ENCODE measurements at places on chromosomes 2 and 18.

GRCh38 chr2:189391201-189391600, 50.1 kb upstream of the WDR75 start:
- no peak for DNase-seq

DNA sequence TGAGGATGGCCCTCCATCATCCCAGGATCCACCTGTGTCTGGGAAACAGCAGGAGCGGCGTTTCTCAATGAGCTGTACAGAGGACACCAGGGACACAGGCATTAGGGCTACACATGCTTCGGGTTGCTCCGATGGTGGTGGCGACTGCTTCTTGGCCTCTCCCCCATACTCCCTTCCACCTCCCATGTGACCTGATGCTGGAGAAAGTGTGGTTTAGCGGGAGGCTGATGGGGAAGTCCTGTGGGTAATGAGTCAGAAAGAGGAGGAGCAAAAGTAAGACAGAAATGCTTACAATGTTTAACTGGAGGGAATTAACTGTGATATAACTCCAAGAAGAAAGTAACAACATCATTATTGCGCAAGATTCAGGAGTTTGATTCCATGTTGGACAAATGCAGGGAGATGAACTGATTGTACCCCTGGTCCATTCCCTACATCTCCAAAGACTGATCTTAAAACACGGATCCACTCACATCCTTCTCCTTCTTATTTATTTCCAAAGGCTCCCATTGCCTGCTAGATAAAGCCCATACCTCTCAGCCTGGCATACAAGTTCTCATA, 186.6 kb downstream of the NRP2 start:
- peak; percentile 18 for DNase-seq

DNA sequence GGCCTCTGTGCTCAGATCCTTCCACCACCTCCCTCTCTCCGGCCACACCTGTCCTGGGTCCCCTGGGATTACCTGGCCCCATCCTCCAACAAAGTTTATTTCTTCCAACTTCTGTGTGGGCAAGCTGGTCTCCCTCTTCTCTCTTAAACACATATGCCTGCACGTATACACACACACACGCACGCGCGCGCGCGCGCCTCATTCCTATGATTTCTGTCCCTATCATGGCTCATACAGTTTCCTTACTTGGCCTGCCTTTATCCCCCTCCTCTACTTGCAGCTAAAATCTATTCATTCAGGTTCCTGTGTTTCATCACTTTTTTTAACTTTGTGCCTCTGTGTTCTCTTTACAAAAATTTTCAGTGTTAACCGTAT, 96.4 kb downstream of the LOXHD1 start:
- DNase-seq = no peak

DNA sequence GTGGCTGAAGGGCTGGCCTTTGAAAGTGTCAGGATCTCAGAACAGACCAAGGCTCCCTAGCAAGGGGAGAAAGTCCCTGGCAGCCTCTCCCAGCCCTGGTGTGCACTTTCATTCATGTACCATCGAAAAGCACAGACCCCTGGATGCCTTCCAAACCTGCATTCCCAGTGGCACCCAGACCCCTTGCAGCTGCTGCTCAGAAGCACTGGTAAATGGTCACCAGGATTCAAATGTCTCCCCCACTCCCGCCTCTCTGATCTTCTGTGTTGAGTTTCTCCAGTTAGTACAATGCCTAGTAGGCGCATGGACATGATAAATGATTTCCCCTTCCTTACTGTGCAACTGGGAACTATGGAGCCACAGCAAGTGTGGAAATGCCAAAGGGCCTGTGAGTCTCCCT, 180.0 kb downstream of the GLI2 start:
- no peak for DNase-seq

GRCh38 chr18:76821356-76821874, 942 bp upstream of the ZNF236 start:
- no peak for DNase-seq

DNA sequence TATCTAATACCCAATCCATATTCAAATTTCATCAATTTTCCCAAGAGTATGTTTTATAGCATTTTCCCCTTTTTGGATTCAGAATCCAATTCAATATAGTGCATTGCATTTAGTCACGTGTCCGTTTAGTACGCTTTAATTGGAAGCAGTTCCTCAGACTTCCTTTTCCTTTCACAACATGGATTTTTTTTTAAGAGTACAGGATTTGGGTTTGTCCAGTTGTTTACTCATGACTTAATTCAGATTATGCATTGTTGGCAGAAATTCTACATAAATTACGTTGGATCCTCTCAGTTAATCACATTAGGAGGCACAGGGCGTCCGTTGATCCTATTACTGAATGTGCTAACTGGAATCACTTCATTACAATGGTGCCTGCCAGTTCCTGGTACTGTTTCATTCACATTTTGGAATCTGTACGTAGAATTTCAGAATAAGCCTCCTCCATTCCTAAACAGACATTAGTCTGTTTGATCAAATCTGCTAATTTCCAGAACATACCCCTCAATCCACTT, 70.0 kb upstream of the ATIC start:
- DNase-seq = no peak

DNA sequence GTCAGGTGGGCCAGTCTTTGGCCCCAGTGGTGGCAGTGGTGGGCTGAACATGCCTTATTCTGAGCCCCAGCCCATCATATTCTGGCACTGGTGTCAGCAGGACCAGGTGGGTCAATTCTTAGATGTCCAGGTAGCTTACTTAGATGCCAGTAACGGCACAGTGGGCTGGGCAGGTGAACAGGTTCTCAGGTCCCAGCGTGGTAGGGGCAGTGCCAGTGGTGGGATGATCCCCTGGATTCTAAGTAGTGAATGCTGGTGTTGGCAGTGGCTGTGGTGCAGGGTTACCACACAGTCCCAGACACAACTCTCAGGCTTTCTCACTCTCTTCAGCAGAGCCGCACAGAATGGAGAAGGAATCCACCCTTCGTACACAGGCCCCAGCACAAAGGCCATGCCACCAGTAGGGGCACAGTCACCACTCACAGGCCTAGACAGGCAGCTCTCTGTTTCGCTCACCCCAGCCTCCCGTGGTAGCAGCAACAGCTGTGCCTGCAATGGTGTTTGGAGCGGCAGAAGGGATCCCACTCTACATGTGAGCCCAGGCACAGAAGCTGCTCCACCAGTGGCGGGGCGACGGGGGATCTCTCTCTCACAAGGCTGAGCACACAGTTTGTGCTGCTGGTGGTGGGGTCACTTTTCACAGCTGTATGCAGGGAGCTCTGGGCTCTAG, 97.3 kb downstream of the ANKRD12 start:
- no peak for DNase-seq

- DNase-seq = no peak
Observed at GRCh38 chr2:33660416-33661123, 61.5 kb upstream of the FAM98A start.

DNA sequence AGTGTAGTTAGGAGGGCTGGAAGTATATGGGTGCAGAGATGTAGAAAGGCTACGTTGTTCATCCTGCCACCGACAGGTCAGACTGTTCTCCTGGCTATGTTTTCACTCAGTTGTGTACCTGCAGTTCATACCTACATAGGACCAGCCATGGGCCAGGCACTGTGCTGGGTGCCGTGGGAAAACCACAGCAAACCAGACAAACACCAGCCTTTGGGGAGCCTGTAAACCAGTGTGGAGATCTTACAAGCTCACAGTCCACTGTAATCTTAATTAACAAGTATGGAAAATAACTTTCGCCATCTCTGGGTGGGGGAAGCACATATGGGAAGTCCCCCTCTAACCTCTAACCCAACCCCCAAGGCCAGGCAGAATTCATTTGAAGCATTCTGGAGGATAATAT, 12.7 kb downstream of the NCK2 start:
- DNase-seq = no peak

- no peak for DNase-seq
Observed at GRCh38 chr2:46123013-46123412, 174.2 kb upstream of the EPAS1 start.

Data from epithelial cell of prostate (primary cell).